ENCODE measurements at places on chromosomes 3 and 15.

DNA sequence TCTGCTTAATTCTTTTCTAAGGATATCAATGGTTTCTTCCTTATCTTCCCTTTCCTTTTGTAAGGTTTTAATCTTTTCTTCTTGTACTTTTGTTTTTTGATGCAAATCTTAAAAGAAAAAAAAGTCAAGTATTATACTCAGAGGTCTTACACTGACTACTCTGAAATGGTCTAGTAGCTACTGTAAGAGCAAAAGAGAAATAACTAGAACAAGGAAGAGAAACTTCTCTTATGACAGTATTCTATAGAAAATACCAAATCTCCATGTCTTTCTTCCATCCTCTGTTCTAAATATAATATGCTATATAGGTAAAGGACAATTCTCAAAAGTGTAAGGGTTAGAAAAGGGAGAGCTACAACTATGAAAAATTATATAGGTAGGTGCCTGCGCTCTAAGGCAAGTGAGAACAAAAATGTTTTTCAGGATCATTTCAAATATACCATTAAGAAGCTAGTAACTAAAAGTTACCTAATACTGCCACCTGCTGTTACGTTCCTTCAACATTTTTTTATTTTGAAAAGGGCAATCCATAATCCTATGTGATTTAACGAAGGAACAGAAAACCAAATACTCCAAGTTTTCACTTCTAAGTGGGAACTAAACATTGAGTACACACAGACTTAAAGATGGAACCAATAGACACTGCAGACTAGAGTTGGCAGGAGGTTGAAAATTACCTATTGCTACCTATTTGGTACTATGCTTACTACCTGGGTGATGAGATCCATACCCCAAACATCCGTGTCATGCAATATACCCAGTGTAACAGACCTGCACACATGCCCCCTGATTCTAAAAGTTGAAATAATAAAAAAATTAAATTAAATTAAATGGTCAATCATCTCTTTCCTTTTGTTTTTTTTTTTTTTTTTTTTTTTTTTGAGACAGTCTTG, 36.7 kb downstream of the CIP2A start:
- no peak for DNase-seq

DNA sequence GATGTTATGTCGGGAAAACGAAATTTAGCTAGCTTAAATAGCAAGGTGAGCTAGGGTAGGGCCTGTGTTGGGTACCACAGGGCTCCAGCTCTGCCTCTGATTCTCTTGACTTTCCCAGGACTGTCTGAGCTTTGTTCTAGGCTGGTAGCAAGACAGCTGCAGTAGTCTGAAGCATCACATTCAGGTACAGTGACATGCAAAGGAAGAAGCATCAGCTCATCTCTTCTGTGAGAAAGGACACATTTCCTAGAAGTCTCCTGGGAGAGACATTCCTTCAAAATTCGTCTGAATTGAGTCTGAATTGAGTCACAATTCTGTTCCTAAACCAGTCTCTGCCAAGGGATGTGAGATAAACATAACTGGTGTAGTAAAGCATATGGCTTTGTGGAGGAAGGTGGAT, 8.5 kb upstream of the UBXN7 start:
- no peak for DNase-seq

GRCh38 chr15:60905587-60905986, 323.5 kb downstream of the RORA start:
- DNase-seq = no peak

GRCh38 chr15:85024509-85025336, 43.1 kb downstream of the PDE8A start:
- DNase-seq = no peak

DNA sequence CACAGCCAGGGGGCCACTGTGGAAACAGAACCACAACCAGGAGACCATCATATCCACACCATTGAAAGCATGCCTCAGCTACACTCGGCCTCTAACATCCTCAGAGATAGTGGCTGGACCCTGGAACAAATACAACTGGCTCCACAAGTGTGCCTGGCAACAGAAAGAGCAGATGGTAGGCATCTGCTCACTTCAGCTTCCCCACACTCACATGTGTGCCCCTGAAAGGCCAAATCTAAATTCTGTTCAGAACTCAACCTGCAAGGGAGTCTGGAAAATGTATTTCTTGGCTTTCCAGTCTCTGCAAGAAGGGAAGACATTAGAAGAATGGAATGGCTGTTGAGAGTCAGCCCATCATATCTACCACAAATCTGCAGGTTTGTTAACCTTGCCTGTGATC, 54.7 kb upstream of the CTNNB1 start:
- no peak for DNase-seq

DNA sequence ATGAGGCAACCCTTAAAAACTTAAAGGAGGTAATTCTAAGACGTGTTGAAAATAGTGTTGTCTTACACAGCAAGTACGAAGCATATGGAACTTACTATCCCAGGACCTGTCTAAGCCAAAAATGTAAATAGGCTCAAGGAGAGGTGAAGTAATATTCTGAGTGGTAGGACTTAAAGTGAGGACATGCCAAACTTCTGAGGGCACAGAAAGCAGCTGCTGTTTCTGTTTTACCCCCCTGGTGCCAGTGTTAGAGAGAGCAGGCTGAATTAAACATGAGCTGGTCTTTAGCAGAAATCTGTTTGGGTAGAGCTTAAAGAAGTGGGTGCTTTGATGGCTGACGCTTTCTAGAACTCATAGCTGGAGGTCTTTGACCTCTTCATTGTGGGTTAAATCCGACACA, 149.7 kb upstream of the NPHP3 start:
- no peak for DNase-seq

All from dorsolateral prefrontal cortex (tissue), 122 donors.